ENCODE measurements at places on chromosomes 11 and 22. TPM values are rescaled to one million over a fixed set of nuclear protein-coding genes. Genes with fewer than 3 reads are reported as not detected.

Gene ZNF214
- 3.1 TPM for total RNA-seq

Gene CHST1
- total RNA-seq, result 0.19 TPM

Gene KRTAP5-11
- not detected for total RNA-seq

Gene TRIM6
- 5.2 TPM for total RNA-seq

Gene FADS2
- 57.5 TPM for total RNA-seq

Gene TECTA
- total RNA-seq, result 0.85 TPM

Gene OR56A1
- total RNA-seq, result not detected
